ENCODE measurements at places on chromosomes 3 and 15.

DNA sequence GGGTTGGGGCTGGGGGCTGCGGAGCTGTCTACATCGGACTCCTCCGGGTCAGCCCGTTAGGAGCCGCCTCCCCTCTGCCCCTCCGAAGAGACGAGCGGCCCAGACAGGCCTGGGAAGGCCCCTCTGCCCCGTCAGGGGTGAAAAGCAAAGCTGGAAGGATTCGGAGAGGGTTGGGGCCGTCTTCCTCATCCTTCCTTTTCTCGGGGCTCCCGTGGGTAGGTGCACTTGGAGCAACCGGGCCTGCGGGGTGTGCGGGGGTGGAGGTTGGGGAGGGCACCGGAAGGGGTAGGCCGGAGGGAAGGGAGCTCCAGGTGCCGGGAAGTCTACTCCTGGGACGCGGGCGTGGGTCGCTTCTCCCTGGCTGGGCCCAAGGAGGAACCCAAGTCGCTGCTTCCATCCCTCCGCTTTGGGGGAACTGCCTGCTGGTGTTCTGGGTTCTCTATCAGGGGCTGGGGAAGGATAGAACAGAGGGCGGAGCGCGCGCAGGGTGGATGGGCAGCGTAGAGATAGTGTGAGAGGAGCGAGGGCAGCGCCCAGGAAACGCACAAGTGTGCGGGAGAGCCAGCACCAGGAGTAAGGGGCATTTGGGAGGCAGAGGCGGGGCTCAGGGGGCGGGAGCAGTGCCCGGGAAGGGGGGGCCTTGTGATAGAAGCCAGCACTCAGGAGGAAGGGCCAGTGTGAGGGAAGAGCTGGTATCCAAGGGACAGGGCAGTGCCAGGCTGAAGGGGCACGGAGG lies 590 bp downstream of the POLR2H start:
- DNase-seq: peak; percentile 57

GRCh38 chr3:153631102-153631501 lies 469.1 kb downstream of the RAP2B start:
- no peak for DNase-seq

DNA sequence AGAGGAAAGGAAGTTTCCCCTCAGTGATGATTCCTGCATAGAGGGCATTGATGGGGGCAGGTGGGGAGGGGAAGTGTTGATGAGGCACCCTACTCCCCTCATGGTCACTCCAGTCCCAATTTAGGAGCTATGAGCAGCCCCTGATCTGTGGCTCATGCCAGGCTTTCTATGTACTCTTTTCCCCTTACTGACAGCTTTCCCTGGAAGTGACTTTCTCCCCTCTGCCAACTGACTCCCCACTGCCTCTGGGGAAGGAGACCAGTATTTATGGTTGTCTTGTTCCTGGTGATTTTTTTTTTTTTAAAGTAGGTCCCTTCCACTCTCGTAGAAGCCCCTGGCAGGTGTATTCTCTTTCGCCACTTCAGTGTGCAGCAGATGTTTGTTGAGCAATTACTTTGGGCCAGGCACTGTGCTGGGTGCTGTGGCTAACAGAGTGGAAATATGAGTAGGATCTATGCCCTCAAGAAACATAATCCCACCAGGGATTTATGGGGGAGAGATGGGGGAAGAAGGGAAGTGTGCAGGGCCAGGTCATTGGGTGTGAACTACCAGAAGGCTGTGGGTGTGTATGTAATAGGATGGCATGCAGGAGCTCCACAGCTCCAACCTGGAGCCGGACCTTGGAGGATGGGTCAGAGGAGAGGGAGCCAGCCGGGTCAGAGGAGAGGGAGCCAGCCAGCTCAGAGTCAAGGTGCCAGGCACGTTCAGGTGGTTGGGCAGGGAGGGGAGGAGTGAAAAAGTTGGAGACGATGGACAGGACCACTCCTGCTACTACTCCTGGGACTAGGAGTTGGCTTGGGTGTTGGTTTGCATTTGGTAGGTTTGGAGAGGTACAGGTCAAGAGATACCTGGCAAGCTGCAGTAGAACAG lies 3.5 kb downstream of the SMAD6 start:
- no peak for DNase-seq

GRCh38 chr3:50320853-50321335 lies 1.7 kb downstream of the HYAL2 start:
- peak; percentile 62 for DNase-seq

DNA sequence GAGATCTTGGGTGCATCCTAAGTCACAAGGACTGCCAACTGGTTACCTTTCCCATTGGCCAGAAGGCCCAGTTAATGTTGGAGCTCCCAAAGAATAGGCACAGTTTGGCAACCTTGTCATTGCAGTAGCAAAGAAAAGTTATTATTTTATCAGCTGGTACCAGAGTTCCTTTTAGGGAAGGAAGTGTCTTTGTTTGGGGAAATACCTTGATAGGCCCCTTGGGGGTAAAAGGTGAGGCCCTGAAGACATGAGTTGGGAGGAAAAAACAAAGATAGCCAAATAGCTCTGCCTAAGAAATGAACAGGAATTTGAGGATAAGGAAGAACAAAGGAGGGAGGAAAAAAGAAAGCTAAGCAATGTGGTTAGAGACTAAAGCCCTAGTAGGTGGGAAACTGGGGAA lies 85.8 kb downstream of the ANP32A start:
- no peak for DNase-seq

- DNase-seq: no peak
Observed at GRCh38 chr15:34620814-34621213, 37.4 kb upstream of the GOLGA8B start.

GRCh38 chr3:55190331-55190730 lies 262.5 kb upstream of the LRTM1 start:
- peak; percentile 78 for DNase-seq

DNA sequence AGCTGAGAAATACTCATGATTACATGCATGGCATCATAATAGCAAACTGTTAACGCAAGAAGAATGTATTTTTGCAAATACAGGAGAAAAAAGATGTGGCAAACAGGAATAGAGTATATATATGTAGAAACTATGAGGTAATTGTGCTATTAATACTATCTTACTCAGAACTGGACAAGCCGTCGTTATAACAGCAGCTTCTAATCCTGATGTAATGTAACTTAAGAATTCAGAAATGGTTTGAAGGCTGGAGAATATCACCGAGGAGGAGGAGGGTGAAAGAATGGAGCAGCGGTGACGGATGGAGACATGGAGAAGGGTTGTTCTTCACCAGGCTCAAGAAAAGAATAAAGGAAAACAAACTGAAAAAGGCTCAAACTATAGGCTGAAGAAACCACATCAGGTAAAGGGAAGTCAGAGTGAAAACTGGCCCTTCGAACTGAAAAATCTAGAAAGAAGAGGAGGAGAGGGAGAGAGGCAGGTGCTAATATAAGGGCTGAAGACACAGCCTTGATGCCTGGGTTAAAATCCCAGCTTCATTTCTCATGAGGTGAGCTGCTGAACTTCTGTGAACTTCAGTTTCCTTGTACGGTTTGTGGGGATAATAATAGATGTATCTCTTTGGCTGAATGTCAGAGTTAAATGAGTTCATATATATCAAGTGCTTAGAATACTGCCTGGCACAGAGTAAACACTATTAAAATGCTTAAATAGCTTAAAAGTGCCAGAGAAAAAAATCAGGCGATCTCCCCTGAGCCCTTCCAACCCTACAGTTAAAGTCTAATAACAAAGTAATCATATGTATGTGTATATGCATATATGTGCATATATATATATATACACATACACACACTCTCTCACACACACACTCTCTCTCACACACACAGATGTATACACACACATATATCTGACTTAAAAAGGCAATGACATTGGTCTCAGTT lies 43.9 kb downstream of the GOLIM4 start:
- peak; percentile 68 for DNase-seq
